ENCODE measurements at places on chromosomes 3 and 15.

DNA sequence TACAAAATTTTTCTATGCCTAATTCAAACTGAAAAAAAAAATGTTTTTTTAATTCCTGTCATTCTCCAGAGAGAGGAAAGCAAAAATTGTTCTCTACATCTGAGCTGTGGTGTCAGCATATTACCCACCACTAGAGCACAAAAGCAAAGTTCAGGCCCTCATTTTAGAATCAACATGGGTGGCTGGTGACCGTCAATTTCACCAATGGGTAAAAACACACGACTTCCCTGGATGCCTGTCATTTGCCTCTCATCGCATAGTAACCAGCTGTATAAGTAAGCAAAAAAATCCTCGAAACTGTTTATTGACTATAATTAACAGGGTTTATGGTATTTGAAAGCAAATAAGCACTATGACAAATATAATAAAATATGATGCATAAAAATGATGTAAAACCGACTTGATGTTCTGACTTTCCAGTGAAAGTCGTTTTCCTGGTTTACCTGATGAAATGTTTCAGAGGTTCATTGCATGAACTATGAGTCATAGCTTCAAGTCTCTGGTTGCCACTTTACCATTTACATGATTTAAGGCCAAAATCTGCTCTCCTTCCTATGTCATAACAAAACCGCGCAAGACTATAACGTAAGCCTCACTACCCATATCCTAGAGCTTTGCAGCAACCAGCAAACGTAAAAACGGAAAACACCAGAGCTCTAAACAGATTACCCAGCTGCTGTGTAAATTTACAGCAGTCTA is 60.5 kb downstream of the THBS1 start:
- no peak for DNase-seq

GRCh38 chr15:72916897-72917296 is 133.3 kb upstream of the ADPGK start:
- no peak for DNase-seq

DNA sequence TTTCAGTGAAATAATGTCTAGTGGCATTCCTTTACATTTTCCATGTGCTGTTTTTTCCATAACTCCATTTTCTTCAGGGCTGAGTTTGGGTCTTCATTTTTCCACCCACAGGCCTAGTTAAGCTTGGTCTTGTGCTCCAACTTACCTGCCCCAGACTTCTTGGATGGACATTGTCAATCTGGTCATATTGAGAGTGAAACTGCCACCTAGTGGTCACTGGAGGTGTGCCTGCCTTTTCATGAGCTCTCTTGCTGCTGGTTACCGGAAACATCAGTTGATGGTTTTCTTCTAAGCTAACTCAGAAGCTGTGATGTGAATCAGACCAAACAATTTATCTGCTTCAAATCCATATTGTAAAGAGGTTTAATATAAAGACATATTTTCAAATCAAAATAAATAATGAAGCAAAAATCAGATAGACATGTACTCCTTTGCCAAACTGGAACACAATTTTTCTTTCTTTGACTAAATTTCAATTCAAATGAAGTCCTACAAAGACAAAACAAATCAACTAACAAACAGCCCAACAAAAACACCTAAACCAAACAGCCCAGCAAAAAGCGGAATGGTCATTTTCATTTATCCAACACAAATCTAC is 135.1 kb upstream of the RASGRP1 start:
- DNase-seq: peak; percentile 53

DNA sequence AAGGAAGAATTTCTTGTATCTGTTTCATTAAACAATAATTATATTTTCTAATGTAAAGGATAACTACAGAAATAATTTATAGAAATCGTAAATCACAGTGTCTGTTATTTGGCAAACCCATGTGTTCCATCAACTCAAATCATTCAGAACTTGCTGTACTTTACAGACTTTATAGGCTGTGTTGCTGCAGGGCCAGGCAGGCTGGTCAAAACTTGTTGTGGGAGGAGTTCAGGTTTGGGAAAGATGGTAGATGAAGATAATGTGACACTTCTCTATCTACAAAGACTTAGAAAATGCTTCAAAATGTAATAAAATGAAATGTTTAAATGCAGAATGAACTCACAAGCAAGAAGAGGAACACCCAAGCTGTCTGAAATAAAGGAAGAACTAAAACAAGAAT is 183.4 kb downstream of the SEMA6D start:
- DNase-seq: no peak

- DNase-seq: no peak
These were observed 8.3 kb upstream of the PLCH1 start for GRCh38 chr3:155753038-155753639.

DNA sequence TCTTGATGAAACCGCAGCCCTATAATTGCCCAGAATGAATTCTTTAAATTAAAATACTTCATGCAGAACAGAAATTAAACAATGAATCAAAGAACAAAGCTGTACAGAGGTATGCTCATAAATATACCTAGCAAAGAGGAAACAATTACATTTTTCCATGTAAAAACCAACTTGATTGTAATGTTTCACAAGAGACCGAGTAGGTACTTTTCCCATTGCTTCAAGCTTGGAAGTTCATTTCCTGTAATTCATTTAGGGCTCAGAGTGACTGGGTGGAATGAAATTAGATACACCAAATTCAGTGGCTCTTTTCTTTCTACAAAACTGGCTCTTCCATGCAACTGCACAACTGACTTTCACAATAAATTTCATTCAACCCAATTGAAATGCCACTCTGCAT is 51.4 kb downstream of the FHIT start:
- no peak for DNase-seq

- DNase-seq: peak; percentile 68
These were observed 46.2 kb upstream of the PPP4R2 start for GRCh38 chr3:72950372-72950771.

DNA sequence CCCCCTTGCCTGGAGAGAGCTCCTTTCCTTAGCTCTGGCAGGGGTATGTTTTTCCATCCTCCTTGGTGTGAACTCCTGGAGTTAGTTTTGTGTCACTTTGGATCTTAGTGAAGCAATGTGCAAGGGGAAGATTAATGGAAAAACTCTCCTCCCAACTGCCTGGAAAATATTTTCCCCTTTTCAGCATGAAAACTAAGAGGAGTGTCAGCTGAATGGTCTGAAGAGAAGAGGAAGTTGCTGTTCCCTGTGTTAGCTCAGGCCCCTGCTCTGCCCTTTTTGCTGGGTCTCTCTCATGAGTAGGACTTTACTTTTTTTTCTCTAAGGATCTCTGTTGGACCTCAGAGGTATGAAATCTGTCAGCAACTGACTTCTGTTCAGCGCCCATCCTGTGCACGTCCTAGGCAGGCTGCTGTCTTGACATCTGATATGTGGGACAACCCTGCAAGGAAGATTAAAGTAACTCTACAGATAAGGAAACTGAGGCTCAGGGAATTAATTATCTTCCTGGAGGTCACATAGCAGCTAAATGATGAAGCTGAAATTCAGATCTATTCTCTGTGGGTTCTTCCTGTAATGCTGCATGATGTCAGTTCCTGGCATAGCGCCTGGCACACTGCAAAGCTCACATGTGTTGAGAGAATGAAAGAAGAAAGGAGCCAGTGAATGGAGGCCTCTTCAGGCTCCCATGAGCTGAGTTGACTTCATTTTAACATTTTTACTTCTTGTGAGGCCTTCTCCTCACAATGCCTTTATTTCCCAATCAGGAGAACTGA is 109.7 kb upstream of the GALNT15 start:
- DNase-seq: peak; percentile 46

GRCh38 chr3:28207000-28207733 is 34.3 kb upstream of the CMC1 start:
- no peak for DNase-seq

- no peak for DNase-seq
These were observed 10.3 kb upstream of the IL12A start for GRCh38 chr3:159978353-159978752.

DNA sequence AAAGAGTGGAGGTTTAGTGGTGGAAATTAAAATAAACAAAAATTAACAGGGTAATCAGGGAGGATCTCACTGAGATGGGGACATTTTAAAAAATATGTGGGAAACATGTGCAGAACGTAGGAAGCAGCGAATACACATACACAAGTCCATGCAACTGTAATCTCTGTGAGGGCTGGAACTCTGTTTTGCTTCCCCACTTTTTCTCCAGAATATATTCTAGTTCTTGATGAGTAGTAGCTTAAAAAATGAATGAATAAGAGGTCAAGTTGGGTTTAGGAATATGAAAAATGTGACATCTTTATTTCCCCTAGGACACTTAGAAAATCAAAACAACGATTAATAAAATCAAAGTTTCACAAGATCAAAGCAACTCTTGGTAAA is 312.2 kb upstream of the ZNF717 start:
- DNase-seq: no peak

GRCh38 chr15:101183226-101183930 is 68.5 kb downstream of the CHSY1 start:
- DNase-seq: no peak

- peak; percentile 64 for DNase-seq
These were observed 13.7 kb downstream of the TKT start for GRCh38 chr3:53242155-53242554.

- DNase-seq: no peak
These were observed at the start of gene CAV3 for GRCh38 chr3:8733332-8734094. TSS of gene CAV3 (plus strand) at chr3:8733802. CDS start at chr3:8733877, 75 bp downstream.

GRCh38 chr3:52531860-52532516 is 1.7 kb downstream of the NT5DC2 start:
- no peak for DNase-seq

GRCh38 chr3:45711931-45712330 is 22.7 kb downstream of the SACM1L start:
- DNase-seq: no peak

DNA sequence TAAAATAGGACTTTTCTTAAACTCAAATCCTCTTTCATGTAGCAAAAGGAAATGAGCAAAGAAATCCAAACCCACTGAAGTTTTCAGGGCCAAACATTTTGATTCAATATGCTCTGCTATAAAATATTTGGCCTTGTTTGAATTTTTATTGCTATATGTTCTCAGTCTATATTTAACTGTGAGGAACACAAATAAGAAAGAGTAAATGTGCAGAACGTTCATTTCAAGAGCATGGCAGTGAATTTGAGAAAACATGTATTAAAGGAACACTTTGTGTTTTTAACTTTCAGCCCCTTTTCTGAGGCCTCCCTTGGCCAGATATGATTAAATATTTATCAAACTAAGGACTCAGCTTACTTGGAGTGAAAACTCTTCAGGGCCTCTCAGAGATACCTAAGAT is 124.7 kb upstream of the CCNL1 start:
- DNase-seq: no peak

- peak; percentile 22 for DNase-seq
These were observed 61.7 kb upstream of the VGLL3 start for GRCh38 chr3:87052499-87053260.

DNA sequence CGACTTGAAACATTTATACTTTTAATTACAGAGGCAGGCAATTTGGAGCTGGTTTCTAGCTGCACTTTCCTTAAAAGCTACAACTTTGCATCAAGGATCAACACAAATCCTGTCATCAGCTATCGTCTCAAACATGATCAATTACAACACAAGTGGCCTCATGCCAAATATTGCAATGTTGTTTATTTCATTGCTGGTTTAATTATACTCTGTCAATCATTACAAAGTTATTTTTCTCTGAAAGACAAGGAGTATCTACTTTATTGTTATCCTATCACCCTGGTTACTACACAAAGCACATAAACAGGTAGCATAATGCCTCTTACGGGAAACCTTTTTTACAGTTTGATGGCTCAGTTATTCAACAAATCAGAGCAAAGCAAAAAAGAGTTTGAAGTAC is 58.0 kb upstream of the FOXB1 start:
- no peak for DNase-seq

DNA sequence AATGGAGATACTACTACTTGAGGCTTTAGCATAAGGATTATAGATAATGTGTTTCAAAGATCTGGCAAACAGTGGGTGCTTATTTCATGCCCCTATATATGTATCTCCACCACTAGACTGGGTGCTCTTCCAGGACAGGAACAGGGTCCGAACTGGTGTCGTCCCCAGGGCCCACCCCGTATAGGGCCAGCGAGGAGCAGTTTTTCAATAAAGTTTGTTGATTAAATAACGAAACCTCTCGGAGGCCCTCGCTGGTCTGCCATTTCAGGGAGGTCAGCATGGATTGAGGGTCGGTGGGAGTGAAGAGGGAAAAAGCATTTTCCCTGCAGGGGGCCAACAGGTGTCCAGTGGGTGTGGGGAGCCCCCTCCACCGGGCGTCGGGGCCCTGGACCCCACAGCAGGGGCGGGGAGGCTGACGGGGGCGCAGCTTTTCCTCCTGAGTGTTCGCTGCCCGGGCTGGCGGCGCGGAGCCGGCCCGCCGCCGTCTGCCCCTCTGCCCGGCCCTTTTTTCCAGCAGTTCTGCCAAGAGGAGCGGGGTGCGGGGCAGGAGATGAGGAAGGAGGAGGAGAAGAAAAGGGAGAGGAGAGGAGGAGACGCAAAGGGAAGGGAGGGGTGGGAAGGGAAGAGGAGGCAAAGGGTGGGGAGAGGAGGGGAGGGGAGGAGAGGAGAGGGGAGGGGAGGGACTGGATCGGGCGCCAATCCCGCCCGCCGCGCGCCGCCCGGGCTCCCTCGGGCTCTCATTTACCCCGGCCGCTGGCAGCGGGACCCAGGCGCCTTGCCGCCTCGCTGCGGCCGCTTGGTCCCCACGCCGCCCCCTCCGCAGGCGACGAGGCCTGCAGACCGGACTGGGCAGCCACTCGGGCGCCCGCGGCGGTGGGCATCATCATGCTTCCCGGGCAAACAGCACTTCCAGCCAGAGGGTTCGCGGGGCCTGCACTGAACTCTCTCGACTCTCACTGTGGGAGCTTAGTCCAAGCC is 66.3 kb downstream of the ISG20 start:
- peak; percentile 68 for DNase-seq

GRCh38 chr3:101144105-101144504 is 150.9 kb upstream of the ABI3BP start:
- DNase-seq: no peak

- no peak for DNase-seq
These were observed 43.0 kb upstream of the SPATA12 start for GRCh38 chr3:57017459-57017845.

DNA sequence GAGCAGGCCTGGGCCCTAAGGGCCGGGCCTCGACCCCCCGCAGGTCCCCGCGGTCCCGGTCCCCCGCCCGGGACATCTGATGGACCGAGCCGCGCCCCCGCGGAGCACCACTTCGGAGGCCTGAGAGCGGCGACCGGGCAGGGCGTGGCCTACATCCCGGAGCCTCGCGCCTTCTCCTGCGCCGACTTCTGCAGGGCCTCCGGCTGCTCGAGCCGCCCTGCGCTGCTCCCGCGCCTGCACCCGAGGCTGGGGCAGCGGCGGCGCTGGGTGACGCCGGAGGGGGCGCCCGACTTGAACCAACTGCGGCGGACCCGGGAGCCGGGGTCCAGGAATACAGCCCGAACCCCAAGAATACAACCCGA is 14.9 kb upstream of the GP9 start:
- no peak for DNase-seq

DNA sequence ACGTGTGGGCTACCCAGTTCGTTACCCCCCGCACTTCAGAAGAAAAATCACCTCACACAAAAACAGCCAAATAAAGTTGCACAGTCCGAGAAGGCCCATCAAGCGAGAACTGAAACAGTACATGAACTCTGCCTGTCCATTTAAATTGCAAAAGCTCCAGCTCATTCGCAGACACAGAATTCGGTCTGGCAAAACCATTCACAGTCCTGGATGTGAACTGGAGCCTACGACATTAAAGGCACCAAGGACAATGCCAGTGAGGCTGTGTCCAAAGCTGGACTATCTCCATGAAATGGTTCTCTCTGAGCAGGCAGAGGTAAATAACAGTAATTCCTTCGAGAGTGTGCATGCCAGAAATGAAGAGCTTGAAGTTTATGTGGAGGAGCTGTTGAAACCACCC is 261.3 kb upstream of the ICE2 start:
- no peak for DNase-seq

Measured in thyroid gland (tissue), 4 donors.